ENCODE measurements at places on chromosomes 4 and X.
A peak's percentile ranks its signal among the peaks of the same experiment; 100 is the strongest.

DNA sequence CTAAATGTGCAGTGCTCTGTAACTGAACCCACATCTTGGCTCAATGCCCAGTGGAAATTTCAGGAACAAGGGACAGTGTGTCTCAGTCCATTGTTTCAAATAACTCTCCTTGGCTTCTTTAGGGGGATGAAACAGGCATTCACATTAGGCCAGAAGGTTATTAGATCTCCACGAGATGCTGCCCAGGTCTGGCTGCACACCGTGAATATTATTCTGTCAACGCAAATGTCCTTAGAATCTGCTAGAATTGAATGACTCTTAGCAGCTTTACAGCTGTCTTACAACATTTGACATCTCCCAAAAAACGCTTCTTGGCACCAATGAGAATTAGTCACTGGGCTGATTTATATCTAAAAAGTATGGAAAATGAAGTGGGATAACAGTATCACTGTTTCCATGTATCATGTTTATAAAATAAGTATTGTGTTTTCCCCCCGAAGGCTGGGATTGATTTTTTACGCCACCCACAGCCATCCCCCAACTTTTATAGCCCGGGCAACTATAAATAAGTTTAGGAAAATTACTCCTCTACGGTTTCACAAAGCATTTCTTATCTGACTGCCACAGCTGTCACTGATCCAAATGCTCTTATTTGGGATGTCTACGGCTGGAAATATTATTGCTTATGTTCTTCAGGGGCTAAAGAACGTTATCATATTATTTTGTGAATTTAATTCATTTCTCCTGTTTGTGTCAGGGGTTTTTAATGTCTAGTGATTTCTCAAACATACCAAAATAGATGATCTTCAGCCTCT lies 559.7 kb upstream of the FAT1 start:
- DNase-seq = no peak

DNA sequence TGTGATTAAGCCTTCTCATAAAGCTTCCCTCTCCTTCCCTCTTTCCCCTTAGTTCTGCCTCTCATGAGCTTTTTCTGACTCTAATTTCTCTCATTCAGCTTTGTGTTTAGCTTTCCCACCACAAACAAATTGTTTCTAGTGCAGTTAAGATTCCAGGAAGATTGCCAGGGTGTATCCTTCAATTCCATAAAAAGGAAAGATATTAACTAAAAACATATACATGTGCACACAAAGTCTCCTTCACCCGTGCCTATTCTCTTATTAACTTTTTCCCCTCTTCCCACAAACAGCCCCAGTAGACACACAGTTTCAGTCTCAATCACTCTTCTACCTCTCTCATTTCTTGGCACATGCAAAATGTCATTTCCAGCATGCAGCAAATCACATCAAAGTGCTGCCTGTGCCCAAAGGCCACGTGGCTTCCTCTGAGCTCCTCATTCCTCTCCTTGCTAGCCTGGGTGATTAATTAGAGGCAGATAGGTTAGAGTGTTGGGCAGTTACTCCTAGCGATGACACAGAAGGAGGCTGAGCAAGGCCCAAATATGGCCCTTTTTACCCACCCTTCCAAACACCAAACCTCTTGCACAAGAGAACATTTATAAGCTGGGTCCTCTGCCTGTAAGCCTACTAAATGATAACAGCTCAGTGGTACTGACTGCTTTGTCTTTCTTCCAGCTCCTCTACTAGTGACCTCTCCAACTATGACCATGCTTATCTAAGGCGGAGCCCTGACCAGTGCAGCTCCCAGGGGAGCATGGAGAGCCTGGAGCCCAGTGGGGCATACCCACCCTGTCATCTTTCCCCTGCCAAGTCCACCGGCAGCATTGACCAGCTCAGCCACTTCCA lies 159.6 kb downstream of the SOWAHB start:
- DNase-seq = peak; percentile 96

- DNase-seq = peak; percentile 5
Observed at GRCh38 chr4:150540959-150541360, 41.0 kb upstream of the MAB21L2 start.

DNA sequence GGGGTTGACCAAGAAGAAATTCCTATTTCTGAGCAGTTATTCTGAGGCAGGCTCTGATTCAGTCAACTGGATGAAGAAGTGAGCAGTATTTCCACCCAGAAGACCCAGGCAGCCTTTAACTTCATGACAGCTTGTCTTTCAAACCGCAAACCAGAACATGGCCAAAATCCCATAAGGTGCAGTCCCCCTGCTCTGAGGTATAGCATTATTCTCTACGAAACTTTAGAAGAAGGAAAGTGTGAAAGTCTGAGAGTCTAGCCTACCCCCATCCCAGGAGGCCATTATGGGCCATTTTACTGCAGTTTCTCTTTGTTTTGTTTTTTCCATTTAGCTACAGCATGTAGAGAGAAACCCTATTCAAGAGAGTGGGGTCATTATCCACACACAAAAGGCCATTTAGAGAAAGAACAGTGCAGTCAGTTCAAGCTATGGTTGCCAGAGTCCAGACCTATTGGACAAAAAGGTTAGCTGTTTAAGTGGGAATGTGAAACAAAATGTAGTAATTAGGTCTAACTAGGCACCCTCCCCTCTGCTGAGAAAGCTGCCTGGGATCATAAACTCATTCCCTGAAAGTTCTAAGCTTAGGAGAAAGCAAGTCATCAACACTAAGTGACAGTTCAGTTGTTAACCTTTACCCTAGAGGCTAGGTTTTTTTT lies 52.1 kb upstream of the RASGEF1B start:
- DNase-seq = no peak

GRCh38 chr4:39792529-39792928 lies 94.6 kb downstream of the UBE2K start:
- DNase-seq = no peak

- no peak for DNase-seq
Observed at GRCh38 chr4:147617841-147618691, 869 bp downstream of the TMEM184C start.

DNA sequence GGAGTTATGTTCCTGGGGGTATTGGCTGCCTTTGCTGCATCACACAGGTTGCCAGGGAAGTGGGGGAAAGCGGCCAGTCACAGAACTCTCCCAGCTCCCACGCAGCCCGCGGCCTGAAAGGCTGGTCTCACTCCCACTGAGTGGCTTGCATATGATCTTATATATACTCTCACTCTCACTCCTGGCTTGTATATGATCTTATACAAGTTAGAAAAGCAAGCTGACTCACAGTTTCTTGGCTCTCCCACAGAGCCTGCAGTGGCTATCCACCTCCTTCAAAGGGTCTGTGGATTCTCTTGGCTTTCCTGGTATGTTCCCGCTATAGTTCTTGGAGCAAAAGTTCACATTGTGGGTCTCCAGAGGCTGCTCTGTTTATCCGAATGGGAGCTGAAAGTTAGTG lies 833.5 kb upstream of the GALNTL6 start:
- DNase-seq = peak; percentile 8

GRCh38 chr4:102216666-102217065 lies 128.6 kb downstream of the SLC39A8 start:
- DNase-seq = no peak

GRCh38 chr4:13088726-13089658 lies 395.1 kb downstream of the RAB28 start:
- DNase-seq = peak; percentile 36

- DNase-seq = no peak
Observed at GRCh38 chrX:15301924-15302323, 13.5 kb downstream of the ASB11 start.

DNA sequence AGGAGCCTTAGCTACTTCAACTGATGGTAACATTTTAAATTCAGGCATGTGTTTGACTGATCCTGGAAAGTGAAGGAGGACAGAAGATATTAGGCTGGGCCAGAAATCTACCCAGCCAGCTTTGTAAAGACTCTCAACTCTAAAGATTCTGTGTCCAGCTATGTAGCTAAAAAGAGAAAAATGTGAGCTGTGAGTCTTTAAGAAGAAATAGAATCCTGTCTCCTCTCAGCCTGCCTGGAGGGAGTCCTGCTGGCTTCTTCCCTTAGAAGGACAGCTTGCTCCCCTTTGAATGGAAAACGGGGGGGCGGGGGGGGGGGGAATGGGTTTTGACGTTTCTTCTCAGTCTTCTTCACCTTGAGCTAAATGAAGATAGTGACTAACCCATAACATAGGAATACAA lies 54.3 kb upstream of the INTU start:
- no peak for DNase-seq

DNA sequence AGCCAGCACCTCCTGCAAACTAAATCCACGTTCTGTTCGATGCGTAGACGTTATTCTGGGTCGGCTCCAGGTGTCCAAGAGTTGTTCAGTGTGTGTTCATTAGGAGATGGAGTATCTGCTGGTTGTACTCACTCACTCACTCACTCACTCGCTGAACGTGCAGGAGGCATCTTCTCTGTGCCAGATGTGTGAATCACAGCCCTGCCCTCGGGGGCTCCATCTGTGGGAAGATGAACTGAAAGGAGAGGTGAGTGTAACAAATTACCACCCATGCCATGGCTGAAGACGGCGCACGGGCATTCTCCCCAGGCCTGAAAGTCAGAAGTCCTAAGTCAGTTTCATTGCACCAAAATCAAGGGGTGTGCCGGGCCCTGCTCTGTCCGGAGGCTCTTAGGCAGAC lies 16.1 kb downstream of the NSG1 start:
- no peak for DNase-seq

GRCh38 chrX:39688219-39688575 lies 409.6 kb downstream of the BCOR start:
- DNase-seq = no peak

GRCh38 chr4:153295131-153295755 lies 49.2 kb upstream of the MND1 start:
- DNase-seq = no peak

- DNase-seq = peak; percentile 37
Observed at GRCh38 chr4:66750273-66750672, 795.0 kb downstream of the CENPC start.

DNA sequence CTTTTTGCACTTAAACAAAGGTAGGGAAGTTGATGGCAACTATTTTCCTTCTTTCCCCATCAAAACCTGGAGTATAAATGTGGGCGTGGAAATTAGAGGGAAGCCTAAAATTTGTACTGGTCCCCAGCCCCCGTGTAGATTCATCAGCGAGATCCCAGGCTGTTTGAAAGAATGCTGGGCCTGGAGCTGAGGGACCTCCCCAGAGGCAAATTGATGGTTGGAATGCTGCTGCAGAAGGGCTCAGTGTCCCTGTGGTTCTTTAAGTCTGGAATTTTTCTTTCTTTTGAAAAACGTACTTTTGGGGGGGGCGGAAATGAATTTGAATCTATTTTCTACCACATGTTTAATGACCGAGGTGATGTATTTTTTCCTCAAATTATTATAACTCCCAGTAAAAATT lies 197.2 kb downstream of the CBR4 start:
- peak; percentile 61 for DNase-seq

- no peak for DNase-seq
Observed at GRCh38 chrX:30795981-30796958, 92.8 kb downstream of the TAB3 start.

GRCh38 chr4:63211375-63211774 lies 1197.9 kb downstream of the TECRL start:
- no peak for DNase-seq

- peak; percentile 45 for DNase-seq
Observed at GRCh38 chr4:8079031-8079885, 79.4 kb downstream of the ABLIM2 start.

DNA sequence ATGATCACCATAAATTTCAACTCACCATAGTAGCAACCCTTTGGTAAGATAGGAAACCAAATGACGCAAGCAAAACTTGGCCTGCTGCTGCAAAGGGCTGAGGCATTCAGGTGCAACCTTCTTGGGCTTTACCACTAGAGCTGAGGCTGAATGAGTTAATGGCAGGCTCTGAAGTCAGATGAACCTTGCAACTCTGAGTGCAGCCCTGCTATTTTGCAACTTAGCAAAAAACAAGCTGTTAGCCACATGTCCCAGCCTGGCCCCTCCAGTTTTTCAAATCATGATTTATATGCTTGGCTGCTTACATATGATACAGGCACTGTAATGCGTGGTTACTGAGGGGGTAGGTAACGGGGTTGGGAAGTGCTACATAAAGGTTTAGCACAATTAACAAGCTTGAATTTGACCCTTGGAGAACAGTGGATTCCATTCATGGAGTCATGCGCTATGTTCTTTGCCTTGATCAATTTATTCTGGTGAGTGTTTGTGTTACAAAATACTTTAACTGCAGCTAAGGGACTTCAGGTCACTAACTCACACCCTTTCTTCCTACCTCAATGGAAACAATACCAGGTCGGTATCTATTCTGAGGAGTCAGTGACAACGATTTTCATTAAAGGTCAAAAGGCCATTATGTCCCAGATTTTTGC lies 80.5 kb upstream of the PPARGC1A start:
- DNase-seq = no peak

DNA sequence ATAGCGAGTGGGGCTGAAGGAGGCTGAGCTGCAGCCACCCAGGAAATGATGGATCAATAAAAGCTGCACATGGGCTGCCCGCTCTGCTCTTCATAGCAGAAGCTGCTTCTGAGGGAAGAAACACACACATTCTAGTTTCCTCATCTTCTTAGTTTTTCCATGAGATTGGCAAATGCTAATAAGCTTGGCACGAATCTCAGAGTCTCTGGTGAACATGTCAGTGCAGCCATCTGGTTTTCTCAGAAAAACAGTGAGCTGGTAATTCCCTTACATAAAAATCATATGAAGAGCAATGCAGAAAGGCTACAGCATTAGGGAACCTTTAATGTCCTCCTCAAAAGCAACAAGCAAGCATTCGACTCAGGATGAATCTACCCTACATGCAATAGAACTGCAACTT lies 69.9 kb downstream of the GATB start:
- DNase-seq = peak; percentile 31

GRCh38 chr4:70927502-70928137 lies 25.5 kb downstream of the MOB1B start:
- DNase-seq = no peak
